Activated T-cell treated with anti-CD3 and anti-CD28 coated beads, Interleukin-2, amount 50 U/mL, for 48 hours (primary cell): ENCODE measurements at places on chromosomes 3 and 15.

DNA sequence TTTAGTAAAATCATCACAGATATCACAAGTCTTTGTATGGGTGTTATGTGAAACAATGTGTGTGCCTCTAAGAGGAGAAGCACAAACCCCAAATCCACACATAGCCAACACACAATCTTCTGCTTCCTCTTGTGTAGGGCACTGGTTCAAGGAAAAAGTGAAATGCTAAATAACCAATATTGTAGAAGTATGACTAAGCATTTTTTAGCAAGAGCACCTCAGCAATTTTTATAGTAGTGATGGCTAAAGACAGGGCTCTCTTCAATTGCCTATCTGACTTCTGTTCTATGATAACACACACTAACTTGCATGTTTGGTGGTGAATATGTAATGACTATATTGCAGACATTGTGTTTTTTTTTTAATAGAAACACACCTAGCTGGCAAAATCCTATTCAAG is 997.9 kb upstream of the ALCAM start:
- DNase-seq = no peak

DNA sequence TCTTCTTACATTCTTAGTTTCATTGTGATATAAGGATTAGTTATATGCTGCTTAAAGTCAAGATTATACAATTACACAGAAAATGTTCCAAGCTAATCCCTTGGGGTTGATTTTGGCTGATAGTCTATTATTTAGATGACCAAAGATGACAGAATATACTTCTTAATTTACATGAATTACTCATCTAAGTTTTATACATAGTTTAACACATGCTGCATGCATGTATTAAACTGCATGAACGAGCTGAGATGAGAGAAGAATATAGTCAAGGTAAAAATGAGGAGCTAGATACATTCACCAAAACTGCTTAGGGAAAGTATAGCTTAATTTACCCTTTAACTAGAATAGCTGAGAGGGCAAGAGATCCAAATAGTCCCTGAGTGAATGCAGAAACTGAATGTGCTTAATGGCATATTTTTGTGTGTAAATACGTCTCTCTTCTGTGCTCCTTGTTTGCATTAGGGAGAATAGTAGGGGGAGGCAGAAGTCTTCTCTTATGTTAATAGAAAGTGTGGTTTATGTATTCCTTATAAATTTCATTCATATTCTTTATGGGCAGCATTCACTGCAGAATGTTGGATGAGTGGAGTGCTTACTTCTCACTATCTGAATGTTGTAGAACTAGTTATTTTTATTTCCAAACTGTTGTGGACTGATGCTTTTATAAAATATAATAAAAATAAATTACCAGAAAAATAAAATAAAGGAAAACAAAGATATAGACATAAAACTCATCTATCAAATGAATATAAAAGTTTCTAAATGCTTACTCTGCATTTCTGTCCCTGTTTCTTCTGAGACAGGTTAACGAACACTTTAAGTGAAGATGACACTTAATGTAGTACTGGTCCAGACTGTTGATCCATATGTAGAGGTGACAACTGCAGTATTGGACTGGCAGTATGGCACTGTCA is 327.8 kb downstream of the RBMS3 start:
- no peak for DNase-seq

DNA sequence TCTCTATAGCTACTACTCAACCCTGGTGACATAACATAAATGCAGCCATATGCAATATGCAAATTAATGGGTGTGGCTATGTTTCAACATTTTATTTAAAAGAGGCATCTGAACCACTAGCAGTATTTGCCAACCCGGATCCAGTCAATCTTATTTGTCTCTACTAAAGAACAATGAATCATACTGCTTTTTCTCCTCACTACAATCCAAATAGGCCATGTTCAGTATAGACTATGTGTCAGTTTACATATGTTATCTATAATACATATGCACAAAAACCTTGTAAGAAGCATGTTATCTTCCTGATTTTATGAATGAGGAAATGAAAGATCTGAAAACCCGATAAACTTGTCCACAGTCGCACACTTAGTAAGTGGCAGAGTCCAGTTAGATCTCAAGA is 125.7 kb downstream of the STAG1 start:
- no peak for DNase-seq

DNA sequence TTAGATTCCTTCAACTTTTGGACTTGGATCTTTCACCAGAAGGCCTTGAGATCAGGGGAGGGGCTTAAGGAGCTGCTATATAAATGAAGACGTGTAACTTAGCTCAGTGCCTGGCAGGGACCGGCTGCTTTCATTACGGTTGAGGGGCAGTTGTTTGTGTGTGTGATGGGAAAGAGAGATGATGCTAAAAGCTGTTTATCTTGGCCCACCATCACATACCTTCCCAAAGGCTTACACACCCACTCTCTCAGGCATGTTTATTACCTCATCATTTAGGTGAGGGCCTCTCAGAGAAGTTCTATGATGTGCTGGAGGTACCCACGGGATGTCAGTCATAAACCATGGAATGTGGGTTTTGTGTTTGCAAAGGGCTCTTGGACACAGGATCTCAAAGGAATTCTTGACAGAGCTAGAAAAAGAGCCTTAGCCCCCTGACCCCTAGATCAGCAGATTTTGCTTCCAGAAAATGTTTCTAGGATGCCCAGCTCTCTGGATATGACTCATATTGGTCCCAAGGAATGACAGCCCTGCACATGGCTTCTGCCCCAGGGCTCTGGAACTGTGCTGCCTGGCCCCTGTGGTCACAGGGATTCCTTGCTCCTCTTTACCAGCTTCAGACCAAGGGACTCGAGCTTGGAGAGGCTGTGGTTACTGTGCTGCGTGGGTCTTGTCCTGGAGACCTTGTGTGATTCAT is 15.9 kb upstream of the SMAD3 start:
- no peak for DNase-seq

- DNase-seq = no peak
Observed at GRCh38 chr15:76286271-76286879, 24.9 kb downstream of the ETFA start.

DNA sequence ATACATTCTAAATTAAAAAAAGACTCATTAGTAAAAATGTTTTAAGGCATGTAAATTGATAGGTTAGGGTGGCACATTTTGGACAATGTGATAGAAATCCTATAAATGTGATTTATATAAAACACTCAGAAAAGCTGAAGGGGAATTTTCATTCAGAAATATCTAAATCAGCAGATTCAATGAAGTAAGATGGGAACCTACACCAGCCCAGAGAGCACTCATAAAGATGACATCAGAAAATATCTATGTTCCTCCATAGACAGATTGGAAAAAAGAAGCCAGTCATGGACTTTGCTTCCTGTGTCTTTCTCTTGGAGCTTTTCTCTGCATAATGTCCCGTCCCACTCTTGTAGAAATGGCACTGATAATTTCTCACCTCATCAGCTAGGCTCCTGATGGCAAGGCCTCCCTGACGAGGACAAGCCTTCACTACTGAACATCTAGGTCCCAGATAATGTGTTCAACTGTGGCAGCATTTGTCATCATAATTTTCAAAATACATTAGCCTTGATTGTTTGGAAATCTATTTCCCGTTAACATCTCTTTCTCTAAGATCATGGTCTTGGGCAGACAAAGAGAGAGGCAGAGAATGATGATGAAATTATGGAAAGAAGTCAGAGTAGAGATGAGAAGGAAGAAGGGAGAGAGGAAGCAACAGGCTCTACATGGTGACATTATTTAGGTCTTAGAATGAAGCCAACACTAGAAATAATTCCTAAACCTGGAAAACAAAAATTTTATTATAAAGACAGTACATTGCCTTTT is 354.4 kb downstream of the NTRK3 start:
- DNase-seq = no peak

GRCh38 chr3:128992926-128993460 is 883 bp downstream of the CFAP92 start:
- no peak for DNase-seq

GRCh38 chr3:194087280-194087679 is 48.7 kb upstream of the HES1 start:
- DNase-seq = no peak

GRCh38 chr3:114420072-114420471 is 126.2 kb downstream of the TIGIT start:
- DNase-seq = no peak

- DNase-seq = no peak
Observed at GRCh38 chr15:28051955-28052633, 47.0 kb downstream of the OCA2 start.

DNA sequence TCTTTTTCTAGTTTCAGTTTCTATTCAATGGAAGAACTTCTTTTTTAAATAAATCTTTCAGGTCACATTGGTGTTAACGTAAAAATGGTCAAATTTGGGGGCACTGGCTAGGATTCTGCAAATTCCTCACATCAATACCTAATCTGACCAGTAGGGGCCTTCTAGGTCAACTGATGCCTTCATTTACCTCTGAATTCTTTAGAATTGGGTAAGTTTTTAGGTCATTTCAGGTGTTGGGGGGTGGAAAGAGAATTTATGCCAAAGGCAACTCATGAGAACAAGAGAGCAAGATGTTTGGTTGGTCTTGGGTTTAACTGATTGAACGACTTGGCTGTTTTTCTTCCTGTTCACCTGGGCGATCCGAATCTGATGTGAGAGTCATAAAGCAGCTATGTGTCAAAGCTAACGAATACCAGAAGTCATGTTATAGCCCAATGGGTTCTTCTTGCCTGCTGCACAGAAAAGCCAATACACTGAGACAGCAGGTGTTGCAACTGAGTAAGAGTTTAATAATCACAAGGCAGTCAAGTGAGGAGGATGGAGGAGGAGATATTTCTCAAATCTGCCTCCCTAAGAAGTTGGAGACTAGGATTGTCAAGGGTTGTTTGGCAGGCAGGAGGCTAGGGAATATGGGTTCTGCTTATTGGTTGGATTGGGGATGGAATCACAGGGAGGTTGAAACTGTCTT is 15.3 kb downstream of the LRRC49 start:
- DNase-seq = no peak

DNA sequence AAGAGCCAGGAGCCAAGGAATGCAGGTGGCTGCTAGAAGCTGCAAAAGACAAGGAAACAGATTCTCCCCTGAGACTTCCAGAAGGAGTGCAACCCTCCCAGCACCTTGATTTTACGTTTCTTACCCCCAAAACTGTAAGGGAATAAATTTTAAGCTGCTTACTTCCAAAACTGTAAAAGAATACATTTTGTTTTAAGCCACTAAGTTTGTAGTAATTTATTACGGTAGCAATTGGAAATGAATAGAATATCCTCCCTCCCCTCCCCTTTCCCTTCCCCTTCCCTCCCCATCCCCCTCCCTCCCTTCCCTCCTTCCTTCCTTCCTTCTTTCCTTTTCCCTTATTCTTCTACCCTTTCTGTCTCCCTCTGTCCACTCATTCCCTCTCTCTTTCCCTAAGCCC is 203.7 kb upstream of the CFAP20DC start:
- no peak for DNase-seq

DNA sequence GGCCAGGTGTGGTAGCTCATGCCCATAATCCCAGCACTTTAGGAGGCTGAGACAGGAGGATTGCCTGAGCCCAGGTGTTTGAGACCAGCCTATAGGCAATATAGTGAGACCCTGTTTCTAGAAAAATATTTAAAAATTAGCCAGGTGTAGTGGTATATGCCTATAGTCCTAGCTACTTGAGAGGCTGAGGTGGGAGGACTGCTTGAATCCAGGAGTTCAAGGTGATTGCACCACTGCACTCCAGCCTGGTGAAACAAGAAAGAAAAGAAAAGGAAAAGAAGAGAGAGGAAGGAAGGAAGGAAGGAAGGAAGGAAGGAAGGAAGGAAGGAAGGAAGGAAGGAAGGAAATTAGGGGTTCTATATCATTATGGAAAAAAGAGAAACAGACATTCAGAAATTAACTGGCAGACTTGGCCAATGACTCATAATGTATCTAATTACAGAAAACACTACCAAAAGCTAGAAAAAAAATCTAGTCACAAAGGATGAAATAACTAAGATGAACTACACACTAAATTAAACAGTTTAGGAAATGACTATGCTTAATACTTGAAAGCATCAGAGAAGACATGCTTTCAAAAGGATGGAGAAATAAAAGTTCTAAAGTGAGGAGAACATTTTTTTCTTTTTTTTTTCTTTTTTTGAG is 45.4 kb upstream of the TERB2 start:
- no peak for DNase-seq

- no peak for DNase-seq
Observed at GRCh38 chr15:24761704-24762302, 86.2 kb downstream of the NPAP1 start.

DNA sequence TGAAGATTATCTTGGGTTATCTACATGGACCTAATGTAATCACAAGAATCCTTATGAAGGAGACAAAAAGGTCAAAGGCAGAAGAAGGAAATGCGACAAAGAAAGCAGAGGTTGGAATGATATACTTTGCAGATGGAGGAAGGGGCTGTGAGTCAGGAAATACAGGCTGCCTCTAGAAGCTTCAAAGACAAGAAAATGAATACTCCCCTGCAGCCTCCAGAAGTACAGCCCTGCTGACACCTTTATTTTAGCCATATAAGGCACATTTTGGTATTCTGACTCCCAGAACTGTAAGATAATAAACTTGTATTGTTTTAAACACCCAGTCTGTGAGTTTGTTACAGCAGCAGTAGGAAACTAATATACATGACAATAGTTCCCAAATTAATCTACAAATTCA is 58.6 kb downstream of the SIDT1 start:
- DNase-seq = no peak

GRCh38 chr3:52106951-52107611 is 47.1 kb downstream of the POC1A start:
- DNase-seq = no peak

DNA sequence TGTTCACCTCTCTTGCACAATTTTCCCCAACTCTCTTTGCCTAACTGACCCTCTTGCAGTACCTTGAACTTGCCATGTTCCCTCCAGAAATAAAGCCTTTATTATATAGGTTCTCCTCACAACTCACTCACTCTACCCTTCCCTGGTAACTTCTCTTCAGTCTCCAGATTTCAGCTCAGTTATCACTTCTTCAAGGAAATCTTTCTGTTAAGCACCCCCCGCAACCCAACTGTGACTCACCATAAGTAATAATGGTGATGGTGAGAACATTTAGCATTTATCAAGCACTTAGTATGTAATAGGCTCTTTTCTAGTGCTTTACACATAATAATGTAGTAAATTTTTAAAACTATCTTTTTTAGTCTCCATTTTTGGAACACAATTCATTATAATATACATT is 8.1 kb upstream of the OR5K1 start:
- DNase-seq = no peak
